ENCODE measurements at places on chromosomes 5 and 9. TPM values are rescaled to one million over a fixed set of nuclear protein-coding genes. Genes with fewer than 3 reads are reported as not detected.

GRCh38 chr5:64612344-64612961 lies 77.8 kb upstream of the SHISAL2B start:
- DNase-seq: no peak

- DNase-seq: no peak
Measured at GRCh38 chr5:92401-93220, 643 bp downstream of the PLEKHG4B start.

DNA sequence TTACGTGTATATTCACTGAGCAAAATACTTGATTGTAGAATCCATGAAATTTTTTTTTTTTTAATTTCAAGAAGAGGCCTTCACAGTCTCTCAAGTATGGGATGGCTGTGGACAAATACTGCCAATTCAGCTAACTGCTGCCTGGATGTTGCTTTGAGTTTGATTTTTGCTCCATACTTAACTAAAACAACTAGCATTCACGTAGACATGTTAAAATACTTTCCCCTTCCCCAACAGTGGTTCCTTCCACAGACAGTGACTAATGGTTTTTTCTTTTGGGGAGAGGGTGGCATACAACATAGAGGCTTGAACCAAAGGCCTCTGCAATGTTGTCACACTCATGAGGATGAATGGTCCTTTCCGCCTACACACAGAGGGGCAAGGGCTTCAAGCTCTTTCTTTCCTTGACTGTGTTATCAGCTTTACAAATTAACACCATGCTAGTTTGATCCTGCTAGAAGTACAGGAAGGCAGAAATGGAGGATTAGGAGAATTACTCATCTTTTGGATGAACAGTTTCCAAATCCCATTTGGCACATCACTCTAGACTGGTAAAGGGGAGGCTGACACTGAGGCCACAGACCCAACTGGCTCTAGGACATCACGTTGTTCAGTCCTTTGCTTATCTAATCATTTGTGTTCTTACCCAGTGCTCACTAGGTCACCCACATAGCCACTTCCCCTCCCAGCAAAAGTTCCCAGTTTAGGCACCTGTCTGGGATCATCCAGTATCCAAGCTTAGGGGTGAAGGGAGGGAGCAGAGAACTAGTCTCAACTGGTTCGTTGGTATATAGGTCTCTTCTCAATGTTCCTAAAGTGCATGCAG lies 1.8 kb upstream of the LEAP2 start:
- DNase-seq: no peak

- no peak for DNase-seq
Measured at GRCh38 chr5:657570-657969, 35.6 kb downstream of the TPPP start.

- DNase-seq: no peak
Measured at GRCh38 chr5:116145416-116145815, 60.6 kb downstream of the COMMD10 start.

DNA sequence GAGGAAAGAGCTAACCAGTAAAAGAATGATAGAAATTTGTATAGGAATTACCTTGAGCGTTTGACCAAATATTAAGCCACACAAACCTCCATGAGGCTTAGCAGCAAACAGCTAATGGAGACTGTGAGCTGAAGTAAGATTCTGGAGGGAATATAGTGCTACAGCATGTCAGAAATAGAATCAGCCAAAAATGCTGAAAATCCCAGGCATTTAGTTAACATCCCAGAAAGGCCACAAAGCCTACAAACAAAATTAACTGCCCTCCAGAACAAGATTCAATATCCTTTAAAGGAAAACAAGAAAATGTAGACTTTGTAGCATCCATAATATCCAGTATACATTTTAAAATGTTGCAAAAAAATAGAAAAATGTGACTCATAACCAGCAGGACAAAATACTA lies 257.8 kb upstream of the TUSC1 start:
- DNase-seq: no peak

DNA sequence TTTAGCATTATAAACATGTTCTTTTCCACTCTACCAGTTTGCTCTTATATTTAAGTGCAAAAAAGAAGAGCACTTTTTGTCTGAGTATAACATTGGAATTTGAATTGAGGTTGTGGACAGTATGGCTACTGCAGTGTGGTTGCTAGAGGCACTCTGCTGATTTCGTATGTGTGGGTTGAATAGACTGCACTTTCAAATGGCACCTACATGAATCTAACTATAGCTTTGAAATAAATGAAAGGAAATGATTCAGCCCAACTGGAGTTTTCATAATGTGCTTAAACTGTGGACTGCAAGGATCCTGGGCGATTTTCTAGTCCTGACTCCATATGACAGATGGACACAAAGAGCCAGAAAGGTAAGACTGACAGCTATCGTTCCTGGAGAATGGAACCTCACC lies 657.6 kb upstream of the RIOK2 start:
- no peak for DNase-seq

DNA sequence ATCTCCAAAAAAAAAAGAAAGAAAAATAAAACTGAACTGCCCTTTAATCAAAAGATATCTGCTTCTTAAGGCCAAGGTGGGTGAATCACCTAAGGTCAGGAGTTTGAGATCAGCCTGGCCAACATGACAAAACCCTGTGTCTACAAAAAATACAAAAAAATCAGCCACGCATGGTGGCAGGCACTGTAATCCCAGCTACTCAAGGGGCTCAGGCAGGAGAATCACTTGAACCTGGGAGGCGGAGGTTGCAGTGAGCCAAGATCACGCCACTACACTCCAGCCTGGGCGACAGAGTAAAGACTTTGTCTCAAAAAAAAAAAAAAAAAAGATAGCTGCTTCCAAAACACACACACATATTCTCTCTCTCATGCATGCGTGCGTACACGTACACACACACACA lies 17.8 kb downstream of the SCAI start:
- no peak for DNase-seq

GRCh38 chr9:33813712-33814641 lies 3.0 kb upstream of the UBE2R2 start:
- DNase-seq: no peak

GRCh38 chr9:19162956-19163355 lies 35.7 kb upstream of the PLIN2 start:
- no peak for DNase-seq

GRCh38 chr5:163190283-163190682 lies 247.1 kb upstream of the CCNG1 start:
- DNase-seq: no peak

DNA sequence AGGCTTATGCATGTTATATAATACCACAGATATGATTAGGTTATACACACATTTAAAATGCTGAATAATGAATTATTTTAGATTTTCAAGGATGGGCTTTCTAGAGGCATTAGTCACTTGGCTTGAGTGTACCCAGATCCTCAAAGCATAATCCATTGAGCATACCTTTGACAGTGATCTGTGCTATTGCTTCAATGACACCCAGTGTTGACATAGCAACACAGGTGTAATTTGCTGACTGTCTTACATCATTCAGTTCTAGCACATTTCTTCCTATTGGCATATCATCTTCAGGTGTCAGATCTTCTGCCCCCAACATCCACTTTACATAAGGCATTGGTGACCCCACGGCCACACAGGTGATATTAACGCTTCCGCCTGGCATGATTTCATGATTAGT lies 721.5 kb upstream of the DMAC1 start:
- no peak for DNase-seq

- no peak for DNase-seq
Measured at GRCh38 chr5:117473165-117473564, 898.5 kb upstream of the SEMA6A start.

GRCh38 chr5:134146651-134147518 lies 29.9 kb downstream of the SKP1 start:
- DNase-seq: peak; percentile 20

The NPR3 gene
- total RNA-seq: not detected

The SV2C gene
- total RNA-seq: 0.08 TPM

The TMEM141 gene
- total RNA-seq: 14.6 TPM

The ANKRD18A gene
- 7.8 TPM for total RNA-seq

The C5 gene
- 0.89 TPM for total RNA-seq

The CCDC192 gene
- total RNA-seq: not detected

Data from CD4-positive, alpha-beta T cell (primary cell).